Activated gamma-delta T cell (primary cell): ENCODE measurements at places on chromosomes 3 and 15.

DNA sequence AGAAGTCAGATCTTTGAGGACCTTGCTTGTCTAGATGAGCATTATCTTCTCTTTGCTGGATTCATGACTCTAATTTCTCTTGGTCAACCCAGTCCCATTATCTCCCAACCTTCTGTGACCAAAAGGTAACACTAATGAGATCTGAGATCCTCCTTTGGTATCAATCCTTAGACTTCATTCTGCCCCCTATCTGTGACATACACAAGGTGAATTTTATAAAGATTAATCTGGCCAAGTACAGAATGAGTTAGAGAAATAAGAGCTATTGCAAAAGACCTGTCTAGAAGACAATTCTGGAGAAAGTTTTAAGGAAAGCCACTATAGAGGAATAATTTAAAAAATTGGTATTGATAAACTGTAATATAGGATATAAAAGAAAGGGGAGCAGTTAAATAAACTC, 113.8 kb upstream of the KCNMB2 start:
- DNase-seq: no peak

GRCh38 chr3:120637851-120638559, 41.9 kb downstream of the NDUFB4 start:
- no peak for DNase-seq

DNA sequence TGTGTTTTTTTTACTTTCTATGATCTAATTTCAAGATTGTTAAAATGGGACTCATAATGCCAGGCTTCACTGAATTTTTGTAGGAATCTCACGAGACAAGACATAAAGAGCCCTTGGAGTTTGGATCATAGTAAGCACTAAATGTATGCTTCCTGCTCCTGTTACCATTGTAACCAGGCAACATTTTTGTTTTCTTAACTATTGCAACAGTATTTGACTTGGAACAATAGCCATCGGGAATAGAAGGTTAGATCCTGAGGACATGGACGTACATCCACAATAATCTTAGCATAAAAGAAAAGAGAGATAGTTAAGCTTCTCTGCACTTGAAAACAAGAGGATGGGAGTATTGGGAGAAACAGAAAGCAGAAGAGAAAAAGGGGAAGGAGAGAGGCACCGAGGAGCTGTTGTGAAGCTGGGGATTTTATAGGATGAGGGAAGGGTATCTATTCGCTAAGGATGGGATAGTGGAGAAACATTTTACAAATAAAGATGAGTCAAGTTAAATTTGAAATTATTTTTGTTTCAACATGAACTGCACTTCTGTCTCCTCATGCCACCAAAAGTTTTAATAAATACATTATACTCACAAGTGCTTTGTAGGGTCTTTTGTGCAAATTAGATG, 131.4 kb downstream of the TMCO5A start:
- no peak for DNase-seq

DNA sequence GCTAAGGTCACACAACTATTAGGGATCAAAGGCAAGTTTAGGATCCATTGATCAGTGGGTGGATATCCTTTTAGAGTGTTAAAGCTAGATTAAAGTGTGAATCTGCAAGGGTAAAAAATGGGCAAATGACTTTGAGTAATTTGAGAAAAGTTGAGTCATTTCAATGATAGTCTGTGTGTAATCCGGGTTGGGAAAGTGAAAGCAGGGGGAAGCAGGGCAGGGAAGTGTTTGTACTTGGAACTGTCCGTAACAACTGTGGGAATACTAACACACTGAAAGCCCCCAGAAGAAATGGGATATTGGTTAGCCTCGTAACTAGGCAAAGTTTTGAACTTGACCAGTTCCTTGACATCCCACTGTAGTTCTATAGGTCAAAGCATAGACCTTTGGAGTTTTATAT, 187.2 kb upstream of the SLITRK3 start:
- DNase-seq: no peak

- DNase-seq: no peak
Measured at GRCh38 chr15:27573805-27574485, 525.2 kb downstream of the OCA2 start.

GRCh38 chr3:9704347-9705322, 1.0 kb downstream of the CPNE9 start:
- no peak for DNase-seq
